HTR-8/SVneo (cell line): ENCODE measurements at places on chromosomes 11 and 22.

DNA sequence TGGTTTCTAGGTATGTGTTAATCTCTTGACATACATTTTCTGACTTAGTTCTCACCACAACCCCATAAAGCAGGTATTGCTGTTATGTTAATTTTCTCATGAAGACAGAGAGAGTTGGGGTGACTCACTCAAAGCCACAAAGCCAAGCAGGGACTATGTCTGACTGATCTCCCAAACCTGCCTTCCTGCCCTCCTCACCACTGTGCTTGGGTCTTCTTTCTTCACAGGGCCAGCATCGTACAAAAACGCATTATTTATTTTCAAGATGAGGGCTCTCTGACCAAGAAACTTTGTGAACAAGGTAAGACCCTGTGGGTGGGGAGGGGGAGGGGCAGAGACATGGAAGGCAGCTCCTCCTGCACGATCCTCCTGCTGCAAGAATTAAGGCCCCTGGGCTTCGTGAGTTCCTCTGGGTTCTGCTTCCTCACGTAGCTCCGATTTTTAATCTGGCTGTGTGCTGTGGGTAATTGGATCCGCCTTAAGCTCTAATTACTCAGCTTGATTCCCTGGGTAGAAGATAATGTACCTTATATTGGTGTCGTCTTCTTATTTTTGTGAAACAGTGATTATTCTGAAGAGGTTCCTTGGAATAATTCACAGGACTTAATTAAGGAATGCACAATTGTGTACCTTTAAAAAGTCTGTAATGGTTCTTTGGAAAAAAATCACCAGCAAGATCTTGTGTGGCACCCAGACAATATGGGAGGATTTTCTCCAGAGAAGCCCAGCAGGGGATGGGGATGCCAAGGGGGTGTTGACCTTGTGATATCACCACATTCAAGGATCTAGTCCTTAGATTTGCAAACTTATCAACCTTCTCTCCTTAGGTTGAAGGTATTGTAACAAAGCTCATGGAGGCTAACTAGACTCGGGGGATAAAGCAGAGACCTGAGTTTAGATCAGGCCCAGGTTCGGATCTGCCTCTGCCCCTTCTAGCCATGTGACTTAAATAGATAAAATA, 112.9 kb downstream of the SPON1 start:
- DNase-seq = no peak

GRCh38 chr11:70019576-70020011, 58.5 kb upstream of the ANO1 start:
- DNase-seq = no peak

- DNase-seq = peak; percentile 28
These were observed 389 bp downstream of the MICALL1 start for GRCh38 chr22:37906364-37907008.

GRCh38 chr11:123527947-123528346, 97.9 kb downstream of the GRAMD1B start:
- no peak for DNase-seq

DNA sequence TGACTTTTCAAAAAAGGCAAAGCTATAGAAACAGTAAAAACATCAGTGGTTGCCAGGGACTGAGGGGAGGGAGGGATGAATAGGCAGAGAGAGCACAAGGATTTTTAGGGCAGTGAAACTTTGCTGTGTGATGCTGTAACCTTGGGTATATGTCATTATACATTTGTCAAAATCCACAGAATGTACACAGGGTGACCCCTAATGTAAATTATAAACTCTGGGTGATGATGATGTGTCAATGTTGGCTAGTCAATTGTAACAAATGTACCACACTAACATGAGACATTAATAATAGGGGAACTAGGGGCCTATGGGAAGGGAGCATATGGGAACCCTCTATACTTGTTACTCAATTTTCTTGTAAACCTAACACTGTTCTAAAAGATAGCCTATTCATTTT, 24.8 kb downstream of the RIBC2 start:
- DNase-seq = no peak

DNA sequence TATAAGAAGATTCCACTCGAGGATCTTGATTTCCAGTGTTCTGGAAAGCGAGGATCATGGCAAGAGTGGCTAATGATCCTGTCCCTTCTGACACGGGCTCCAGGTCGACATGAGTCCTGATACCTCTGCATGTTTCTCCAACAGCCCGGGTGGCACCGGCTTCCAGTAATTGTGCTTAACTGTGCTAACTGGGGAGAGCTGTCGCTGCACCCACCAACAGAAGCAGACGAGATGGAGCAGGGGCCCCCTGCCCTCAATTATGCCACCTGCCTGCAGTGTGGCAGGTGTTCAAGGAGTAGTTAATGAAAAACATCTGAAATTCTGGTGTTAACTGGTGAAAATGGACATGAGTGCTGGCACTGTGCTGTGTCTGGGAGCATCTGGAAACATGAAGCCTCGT, 6.2 kb downstream of the MRPL21 start:
- DNase-seq = no peak

- no peak for DNase-seq
These were observed 298.8 kb downstream of the SWAP70 start for GRCh38 chr11:9962722-9963121.

DNA sequence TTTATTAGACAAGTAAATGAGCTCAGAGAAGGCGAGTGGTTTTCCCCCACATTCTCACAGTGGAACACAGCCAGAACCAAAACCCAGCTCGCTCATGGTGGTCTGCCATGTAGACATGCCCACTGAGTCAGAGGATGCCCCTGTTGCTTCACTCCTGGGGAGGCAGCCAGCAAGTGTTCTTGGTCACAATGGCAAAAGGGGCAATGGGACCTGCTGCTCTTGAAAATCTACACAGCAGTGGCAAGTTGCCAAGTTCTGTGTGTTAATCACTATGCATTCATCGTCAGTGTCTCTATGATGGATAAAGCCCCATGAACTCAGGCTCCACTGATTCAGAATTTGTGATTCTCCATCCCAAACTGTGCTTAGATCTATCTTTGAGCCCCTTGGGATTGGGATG, 64.7 kb upstream of the TBCEL start:
- no peak for DNase-seq

GRCh38 chr11:68326334-68327215, 14.2 kb downstream of the LRP5 start:
- DNase-seq = no peak

DNA sequence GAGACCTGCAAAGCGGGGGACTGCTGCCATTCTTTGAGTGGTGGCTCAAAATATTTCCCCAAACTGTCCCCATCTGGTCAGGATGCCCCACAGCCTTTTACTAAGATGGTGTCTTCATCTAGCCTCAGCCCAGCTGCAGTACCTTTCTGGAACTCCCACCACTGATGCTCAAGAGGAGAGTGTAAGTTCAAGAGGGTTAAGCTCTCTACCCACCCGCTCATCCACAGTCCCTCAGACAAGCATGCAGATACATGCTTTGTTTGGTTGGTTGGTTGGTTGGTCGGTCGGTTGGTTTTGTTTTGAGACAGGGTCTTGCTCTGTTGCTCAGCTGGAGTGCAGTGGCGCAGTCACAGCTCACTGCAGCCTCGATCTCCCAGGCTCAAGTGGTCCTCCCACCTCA, 14.5 kb upstream of the CAVIN3 start:
- no peak for DNase-seq

DNA sequence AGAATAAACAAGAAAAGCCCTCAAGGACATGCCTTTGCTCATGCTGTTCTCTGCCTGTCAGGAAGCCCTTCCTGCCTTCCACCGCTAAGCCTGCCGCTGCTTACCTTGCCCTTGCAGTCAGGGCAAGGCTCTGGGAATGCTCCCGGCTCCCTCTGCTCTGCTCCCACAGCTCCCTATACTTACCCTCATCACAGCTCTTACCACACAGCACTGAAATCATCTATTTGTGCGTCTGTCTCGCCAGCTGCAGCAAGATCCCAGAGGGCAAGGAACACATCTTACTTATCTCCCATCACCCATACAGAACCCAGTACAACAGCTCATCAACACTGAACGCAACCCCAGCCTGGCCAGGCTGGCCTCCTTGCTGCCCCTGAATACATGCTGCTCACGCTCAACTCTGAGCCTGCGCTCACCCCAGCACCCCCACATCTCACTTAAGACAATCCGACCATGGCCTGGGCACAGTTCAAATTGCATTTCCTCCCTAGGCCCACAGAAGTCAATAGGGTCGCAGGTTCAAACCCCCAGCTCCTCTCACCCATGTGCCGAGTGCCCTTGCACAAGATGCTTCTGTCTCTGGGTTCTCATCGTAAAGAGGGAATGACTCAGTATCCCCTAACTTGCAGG, 161.8 kb downstream of the IGLL1 start:
- no peak for DNase-seq

DNA sequence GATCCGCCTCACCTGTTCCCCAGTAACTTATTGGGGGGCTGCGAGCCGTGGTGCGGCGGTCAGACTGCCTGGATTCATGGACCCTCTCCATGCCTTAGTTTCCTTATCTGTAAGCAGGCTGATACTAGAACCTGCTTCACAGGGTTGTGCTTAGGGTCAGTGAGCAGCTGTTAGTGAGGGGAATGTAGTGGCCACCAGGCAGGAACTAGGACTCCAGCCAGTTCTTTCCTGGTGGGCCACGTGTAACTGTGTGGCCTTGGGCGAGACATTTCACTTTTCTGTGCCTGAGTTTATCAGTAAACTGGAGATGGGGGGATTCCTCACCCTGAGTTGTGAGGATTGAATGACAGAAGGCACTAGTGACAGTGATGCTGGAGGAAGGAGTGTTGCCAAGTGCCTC, 24.8 kb downstream of the MCM5 start:
- no peak for DNase-seq

- DNase-seq = no peak
These were observed 610.7 kb downstream of the NTM start for GRCh38 chr11:131980888-131981668.

GRCh38 chr11:63448646-63449045, 42.3 kb downstream of the PLAAT5 start:
- DNase-seq = no peak

- DNase-seq = no peak
These were observed 17.5 kb upstream of the CBX7 start for GRCh38 chr22:39169797-39170466.

DNA sequence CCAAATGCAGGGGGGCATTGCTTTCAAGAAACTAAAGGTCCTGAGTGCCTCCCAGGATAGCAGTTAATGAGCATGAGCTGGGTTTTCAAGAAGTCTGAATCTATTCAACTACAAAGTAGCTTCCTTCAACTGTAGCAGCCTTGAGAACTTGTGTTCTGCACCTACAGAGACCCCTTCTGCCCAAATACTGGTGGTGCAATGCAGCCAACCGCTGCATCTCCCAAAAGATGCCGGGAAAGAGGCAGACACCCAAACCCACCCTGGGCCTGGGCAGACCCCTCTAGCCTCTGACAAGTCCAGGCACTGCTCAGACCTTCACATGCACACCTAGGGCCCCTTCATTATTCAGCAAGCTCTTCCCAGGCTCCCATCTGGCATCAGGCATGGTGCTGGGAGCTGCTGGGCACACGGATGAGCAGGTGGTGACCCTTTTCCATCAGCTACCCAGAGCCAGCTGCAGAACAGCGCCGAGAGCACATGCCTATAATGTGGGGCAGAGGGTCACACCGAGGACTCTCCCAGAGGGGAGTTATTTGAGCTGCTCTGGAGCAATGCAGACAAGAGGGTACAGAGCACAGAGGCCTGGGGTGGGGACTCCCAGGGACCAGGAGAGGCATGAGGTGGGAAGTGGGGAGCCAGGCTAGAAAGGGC, 44.9 kb upstream of the ETS1 start:
- peak; percentile 25 for DNase-seq

- DNase-seq = no peak
These were observed 173.5 kb downstream of the TTC28 start for GRCh38 chr22:28506150-28506535.

DNA sequence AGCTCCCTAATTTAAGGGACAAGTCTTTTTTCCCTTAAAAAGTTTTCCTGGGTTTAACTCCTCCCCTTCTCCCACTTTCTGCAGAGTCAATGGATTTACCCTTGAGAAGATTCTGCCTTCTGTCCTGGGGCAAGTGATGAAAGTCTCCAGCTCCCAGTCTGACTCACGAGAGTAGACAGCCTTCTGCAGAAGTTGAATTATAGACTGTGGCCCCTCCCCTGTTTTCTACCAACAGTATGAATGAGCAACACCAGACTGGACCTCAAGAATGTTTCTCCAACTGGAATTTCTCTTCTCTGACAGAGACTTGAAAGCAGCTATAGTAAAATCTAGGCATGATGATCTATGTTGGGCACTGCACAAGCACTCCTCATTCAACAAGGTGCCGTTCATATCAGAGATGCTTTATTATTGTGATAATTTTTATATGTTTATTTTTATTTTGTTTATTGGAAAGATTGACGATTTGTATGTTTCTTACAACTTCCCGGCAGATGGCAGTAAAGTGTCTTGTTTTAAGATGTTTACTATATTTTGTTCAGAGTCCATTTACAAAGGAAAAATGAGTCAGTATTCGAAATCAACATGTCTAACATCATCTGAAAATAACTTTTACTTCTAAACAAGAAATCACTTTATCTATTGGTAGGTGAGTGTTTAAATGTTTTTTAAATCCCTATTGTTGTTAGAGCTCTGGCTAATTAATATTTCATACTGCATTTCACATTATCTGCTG, 56.6 kb downstream of the LMO2 start:
- DNase-seq = peak; percentile 62

DNA sequence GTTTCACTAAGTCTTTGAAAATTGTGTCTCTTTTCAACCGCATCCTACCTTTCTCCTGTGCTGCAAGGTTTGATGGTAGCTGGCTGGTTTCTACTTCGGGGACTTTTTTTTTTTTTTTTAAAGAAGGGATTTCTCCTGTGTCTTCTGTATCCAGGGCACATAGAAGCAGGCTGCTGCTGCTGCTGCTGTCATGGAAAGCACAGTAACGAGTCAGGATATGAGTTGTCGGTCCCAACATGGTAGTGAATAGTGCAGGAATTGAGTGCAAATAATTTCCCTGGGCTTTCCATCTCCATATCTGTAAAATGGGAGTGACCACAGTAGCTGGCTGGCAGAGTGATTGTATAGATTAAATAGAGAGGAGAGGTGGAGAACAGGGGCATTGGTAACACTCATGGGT, 118.3 kb upstream of the NAV2 start:
- no peak for DNase-seq

GRCh38 chr22:37473437-37473946, 12.7 kb downstream of the MFNG start:
- DNase-seq = no peak

DNA sequence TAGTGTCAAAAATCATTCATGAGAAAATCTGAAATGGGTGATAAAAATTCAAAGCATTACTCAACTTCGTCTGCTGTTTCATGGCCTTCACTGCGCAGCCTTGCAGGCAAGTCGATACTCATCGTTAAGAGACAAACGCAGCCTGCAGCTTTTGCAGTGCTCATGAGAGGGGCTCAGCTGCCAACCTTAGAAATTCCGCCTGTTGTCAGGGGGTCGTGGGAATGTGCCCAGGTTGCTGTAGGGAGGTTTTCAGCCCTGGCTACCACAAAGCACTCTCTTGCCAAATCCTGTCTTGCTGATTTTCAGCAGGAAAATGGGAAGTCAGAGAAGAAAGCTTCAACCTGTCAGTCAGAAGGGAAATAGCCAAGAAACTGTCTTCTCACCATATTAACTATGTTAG, 25.4 kb upstream of the GRAMD1B start:
- DNase-seq = no peak

DNA sequence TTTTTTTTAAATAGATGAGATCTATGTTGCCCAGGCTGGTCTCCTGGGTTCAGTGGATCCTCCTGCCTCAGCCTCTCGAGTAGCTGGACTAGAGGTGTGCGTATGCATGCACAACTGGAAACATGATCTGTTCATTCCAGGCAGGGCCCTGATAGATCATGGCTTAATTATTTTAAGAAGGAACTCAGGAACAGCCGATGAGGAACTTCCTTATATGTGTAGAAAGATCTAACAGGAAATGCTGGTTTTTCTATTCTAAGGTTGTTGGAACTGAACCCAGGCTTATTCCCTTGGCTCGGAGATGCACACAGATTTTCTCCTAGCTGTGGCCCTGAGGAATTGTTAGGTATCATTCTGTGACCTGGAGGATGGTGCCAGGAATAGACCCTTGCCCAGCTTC, 32.4 kb downstream of the SPECC1L start:
- DNase-seq = no peak
